ENCODE measurements at places on chromosomes 12 and 14. TPM values are rescaled to one million over a fixed set of nuclear protein-coding genes. Genes with fewer than 3 reads are reported as not detected.

Gene TBX5
- not detected for total RNA-seq

Gene DNM1L
- total RNA-seq = 59.4 TPM

Gene A2ML1
- total RNA-seq = not detected

DNA sequence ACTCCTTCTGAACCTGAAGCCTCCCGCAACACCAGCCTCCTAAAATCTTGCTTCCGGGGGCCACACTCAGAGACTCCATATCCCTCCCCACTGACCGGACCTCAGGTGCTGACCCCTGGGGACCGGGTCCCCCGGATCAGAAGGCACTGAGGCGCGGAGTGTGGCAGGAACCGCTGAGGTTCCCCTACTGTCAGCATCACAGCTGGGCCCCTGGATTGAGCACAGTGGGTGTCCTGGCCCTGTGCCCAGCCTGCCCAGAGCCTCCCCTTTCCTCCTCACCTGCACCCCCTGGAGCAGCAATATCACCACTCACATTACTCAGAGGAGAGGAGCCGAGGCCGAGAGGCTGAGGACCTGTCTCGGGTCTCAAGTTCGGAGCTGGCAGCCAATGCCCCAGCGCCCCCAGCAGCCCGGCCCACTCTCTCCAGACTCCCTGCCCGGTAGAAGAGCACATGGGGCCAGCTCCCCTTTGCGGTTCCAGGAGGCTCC lies 101.2 kb upstream of the EIF5 start:
- no peak for DNase-seq

- DNase-seq = peak; percentile 42
Observed at GRCh38 chr12:108939594-108939993, 59.7 kb downstream of the DAO start.

GRCh38 chr12:45298721-45299692 lies 83.1 kb downstream of the ANO6 start:
- no peak for DNase-seq

GRCh38 chr14:96466918-96467317 lies 35.3 kb upstream of the PAPOLA start:
- no peak for DNase-seq

DNA sequence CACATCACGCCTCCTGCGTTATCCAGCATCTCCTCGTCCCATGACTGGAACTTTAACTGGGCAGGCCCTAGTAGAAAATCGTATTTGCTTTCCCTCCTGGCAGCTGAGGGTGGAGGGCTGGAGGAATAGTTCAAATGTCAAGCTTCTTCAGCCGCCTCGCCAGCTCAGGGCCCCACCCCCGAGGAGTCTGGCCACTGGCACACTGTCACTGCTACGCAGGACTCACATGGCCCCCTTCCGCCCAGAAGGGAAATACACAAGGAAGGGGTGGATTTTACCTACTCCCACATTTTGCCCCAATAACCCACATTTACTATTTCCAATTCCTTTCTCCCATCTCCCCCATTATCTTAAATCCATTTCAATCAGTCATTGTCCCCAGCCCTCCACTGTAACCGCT lies 8.6 kb downstream of the SLC6A13 start:
- DNase-seq = no peak

- DNase-seq = no peak
Observed at GRCh38 chr12:14548609-14549008, 19.1 kb downstream of the PLBD1 start.
